ENCODE measurements at places on chromosomes 11 and 22.

GRCh38 chr11:894575-895201, 15.9 kb downstream of the CHID1 start:
- DNase-seq: no peak

DNA sequence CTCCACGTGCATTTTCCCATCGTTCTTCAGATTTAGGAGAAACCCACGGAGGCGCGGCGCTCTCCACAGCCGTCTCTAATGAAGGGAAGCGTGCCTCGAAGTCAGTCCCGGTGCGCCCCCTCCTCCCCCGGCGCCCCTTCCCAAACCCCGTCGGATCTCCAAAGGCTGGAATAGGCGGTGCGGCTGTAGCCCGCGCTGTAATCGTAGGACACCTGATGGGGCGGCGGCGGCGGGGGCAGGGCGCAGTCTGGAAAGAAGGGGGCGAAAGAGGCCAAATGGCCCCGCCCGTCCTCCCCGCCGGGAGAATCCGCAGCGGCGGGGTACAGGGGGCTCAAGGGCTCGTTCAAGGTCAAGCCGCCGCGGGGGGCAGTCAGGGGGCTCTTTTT, 1.3 kb downstream of the FAM181B start:
- DNase-seq: no peak

- no peak for DNase-seq
These were observed 77.1 kb upstream of the CD82 start for GRCh38 chr11:44488165-44488965.

GRCh38 chr11:96254087-96254486, 88.9 kb downstream of the MAML2 start:
- DNase-seq: no peak

- no peak for DNase-seq
These were observed 62.7 kb upstream of the KCNQ1OT1 start for GRCh38 chr11:2762451-2762850.

GRCh38 chr11:134033696-134034491, 35.0 kb upstream of the JAM3 start:
- peak; percentile 51 for DNase-seq

DNA sequence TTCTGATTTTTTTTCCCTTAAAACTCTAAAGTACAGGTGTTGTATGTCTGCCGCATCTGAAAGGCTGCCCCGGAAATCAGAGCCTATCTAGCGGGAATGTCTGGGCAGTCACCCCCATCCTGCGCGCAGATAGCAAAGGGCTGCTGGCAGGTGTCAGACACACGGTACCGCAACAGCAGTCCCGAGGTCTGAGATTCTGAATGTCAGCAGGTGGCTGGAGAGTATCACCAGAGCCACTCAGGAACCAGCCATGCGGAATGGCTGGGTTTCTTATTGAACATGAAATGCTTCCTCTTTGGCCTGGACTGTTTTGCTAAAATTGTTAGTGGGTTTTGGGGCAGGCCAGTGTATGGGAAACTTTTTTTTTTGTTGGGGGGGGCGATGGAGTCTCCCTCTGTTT, 53.3 kb downstream of the CERK start:
- DNase-seq: no peak

GRCh38 chr11:72334651-72335050, 90.7 kb upstream of the PHOX2A start:
- DNase-seq: no peak

DNA sequence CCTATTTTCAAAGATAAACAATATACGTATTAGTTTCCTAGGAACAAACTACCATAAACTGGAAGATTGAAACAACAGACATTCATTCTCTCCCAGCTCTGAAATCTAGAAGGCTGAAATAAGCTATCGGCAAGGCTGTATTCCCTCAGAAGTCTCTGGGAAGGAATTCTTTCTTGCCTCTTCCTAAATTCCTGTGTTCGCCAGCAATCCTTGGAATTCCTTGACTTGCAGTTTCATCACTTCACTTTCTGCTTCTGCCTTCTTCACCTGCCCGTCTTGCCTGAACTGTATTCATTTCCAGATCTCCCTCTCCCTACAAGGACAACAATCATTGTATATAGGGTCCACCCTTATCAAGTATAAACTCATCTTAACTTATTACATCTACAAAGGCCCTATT, 17.7 kb upstream of the PRDM10 start:
- DNase-seq: no peak

All from stimulated activated CD4-positive, alpha-beta T cell treated with anti-CD3 and anti-CD28 coated beads, Interleukin-12 subunit alpha, Interleukin-12 subunit beta, amount 100 ng/mL, for 48 hours (primary cell).